SIG-M5 (cell line): ENCODE measurements at places on chromosomes 12 and 14.

DNA sequence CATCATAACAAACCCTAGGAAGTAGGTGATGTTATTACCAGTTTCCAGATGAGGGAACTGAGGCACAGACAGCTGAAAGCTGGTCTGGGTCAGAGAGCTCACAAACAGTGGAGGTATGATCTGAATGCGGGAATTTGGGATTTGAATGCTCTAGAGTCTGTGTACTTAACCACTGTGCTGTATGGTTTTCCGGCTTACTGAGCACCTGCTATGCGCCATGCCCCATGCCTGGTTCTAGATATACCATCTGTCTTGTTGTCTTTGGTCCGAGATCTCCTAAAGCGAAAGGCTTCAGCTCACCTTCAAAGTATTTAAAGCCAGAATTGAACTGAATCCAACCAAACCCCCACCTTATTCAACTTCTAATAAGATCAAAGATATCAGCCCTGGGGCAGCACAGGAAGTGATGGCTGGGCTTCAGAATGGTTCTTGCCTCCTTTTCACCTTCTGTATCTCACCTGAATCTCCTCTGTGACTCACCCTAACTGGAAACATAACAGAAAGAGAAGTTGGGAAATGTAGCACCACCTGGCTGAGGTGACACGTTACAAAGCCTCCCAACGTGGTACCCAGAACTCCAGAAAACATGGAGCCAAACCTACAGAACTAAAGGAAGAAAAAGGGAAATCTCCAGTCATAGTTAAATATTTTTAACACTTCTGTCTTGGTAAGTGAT, 54.3 kb downstream of the PRMT8 start:
- no peak for DNase-seq

GRCh38 chr12:45439039-45439438, 223.1 kb downstream of the ANO6 start:
- no peak for DNase-seq

GRCh38 chr12:32595251-32595650, 83.8 kb upstream of the DNM1L start:
- DNase-seq, result no peak

GRCh38 chr12:106602076-106602475, 19.3 kb downstream of the RFX4 start:
- DNase-seq, result no peak

GRCh38 chr14:58703161-58703506, 65.4 kb downstream of the DACT1 start:
- no peak for DNase-seq

GRCh38 chr12:48717252-48717695, 767 bp upstream of the CCNT1 start:
- DNase-seq, result no peak

DNA sequence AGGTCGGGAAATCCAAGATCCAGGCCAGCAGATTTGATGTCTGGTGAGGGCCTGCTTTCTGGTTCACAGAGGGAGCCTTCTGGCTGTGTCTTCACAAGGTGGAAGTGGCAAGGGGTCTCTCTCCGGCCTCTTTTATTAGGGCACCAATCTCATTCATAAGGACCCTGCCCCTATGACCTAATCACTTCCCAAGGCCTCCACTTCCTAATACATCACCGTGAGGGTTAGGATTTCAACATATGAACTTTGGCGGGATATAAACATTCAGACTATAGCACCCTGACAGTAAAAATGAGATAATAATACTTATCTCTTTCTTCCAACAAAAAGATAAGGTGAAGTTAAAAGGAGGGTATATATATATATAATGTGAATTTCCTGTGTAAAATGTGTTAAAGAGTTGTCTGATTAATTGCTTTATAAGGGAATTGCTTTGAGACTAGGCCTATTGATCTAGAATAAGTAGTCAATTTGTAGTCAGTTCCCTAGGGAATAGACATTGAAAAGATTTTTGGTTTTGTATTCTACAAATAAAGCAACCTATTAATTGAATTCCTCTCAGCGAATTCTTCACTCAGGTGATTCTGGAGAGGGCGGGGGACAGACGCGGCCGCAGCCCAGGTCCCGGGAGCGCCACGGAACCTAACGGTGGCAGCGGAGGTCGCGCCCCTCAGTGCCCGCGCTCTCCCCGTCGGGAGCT, 516 bp upstream of the LGALS3 start:
- DNase-seq, result no peak

- DNase-seq, result no peak
These were observed 13.5 kb upstream of the SCFD1 start for GRCh38 chr14:30608533-30609006.

GRCh38 chr12:16348435-16349130, 1.1 kb downstream of the MGST1 start:
- no peak for DNase-seq

DNA sequence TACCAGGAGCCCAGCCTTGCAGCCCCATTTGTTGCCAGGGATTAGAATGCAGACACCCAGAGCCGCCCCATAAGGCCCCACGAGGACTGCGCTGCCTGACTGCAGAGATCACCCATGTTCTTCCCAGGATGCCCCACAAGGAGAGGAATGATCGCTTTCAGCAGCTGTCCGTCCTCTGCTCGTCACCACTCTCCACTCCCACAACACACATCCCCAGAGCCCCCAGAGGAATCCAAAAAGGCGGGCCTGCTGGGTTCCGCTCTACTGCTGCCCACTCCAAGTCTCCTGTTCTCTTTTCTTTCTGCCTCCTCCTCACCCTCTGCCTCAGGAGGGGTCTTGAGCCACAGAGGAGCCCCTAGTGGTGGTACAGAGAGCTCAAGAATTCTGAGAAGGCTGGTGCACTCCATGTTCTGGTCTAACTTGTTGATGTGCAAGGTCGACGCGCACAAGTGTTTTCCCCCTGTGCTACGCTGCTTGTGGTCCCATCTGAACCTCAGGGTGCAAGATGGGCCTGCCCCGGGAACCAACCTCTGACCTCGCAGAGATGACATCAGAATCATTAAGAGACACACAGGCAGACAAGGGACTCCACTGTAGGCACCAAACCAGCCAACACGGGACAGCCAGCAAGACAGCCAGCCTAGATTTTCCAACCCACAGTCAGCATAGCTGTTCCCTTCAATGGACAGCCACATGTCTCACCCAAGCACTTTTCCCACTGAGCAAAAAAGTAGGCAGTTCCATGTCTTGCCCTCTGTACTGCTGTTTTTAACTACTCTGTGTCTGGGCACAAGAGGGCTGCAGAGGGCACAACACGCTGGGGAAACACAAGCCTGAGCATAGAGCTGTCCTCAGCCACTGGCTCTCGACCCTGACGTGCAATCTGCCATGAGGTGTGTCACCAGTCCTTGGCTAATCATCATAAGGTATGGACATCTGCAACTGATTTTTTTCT, 29.9 kb downstream of the PXN start:
- no peak for DNase-seq

DNA sequence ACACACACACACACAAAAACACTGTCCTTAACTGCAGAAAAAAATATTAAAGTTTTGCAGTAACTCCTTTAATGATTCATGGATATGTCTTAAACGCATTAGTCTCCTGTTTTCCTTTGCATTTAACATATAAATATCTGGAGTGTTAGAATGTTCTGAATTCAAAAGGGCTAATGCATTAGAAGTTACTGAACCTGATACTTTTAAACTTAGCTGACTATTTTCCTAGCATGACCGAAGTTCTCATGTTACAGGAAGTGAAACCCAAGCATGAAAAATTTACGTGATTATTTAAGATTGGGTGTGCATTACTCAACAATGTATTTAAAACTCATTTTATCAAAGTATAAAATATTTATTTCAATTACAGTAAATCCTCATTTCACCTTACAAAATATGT, 791.2 kb downstream of the FLRT2 start:
- DNase-seq, result no peak

- DNase-seq, result no peak
These were observed 32.3 kb downstream of the LGMN start for GRCh38 chr14:92716131-92716530.

DNA sequence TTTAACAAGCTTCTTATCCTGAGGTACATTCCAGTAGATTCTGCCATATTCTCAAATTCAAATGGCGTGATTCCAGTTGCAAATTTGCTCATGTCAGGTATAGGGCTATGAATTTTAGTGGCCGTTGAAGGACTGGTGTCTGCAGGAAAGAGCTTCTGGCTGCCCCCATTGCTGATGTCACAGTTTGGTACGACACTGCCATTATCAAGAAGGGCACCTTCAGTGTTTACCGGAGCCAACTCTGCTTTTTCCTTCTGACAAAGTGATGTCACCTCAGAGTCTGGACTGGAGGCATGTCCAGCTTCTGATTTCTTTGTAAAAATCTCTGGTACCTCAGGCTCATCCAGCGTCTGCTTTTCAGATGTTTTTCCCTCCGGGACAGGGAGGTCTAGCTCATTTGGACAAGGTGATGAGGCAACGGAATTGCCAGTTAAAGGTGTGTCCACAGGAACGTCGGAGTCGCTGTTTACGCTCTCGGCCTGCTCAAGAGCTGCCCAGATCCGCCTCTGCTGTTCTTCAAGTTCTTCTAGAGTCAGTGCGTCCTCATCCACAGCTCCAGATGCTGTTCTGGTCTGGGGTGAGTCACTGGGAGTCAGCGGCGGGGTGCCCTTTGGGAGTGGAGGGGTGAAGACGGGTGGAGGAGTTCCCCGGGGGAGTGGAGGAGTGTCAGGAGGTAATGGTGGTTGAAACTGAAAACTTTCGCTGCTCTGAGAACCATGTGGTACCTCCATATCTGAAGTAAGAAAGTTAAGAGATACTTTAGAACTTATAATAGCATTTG, 27.0 kb downstream of the ZCCHC8 start:
- no peak for DNase-seq

DNA sequence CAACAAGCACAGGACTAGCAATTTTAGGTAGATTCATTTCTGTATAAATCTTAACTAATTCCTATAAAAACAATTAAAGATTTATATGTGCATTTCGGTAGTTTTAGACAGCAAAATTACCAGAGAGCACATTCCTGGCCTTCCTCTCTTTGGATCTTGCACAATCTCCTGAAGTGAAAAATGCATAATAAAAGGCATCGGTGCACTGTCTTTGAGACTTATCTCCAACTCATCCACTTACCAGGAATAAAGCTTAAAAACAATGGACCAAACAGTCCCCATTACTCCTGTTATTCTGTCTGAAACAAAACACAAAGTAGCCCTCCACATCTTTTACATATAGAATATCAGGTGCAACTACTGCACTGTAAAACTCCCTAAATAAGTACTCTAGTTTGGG, 69.3 kb downstream of the HECTD1 start:
- no peak for DNase-seq

DNA sequence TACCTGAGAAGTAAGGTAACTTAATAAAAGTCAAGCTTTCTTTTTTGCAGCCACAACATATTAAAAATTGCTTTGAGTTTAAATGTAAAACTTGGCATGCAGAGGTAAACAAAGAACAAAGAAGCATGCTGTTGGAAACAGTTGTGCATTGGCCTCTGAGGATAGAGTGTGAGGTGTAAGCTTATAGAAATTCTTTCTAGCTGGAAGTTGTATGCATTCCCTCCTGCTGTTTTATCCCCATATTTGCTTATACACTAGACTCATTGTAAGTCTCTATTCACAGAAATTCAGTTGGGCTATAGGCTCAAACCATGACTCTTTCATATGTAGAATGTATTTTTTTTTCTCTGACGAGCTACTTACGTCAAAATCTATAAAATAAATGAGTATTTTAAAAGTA, 316.3 kb downstream of the SLC6A15 start:
- no peak for DNase-seq

DNA sequence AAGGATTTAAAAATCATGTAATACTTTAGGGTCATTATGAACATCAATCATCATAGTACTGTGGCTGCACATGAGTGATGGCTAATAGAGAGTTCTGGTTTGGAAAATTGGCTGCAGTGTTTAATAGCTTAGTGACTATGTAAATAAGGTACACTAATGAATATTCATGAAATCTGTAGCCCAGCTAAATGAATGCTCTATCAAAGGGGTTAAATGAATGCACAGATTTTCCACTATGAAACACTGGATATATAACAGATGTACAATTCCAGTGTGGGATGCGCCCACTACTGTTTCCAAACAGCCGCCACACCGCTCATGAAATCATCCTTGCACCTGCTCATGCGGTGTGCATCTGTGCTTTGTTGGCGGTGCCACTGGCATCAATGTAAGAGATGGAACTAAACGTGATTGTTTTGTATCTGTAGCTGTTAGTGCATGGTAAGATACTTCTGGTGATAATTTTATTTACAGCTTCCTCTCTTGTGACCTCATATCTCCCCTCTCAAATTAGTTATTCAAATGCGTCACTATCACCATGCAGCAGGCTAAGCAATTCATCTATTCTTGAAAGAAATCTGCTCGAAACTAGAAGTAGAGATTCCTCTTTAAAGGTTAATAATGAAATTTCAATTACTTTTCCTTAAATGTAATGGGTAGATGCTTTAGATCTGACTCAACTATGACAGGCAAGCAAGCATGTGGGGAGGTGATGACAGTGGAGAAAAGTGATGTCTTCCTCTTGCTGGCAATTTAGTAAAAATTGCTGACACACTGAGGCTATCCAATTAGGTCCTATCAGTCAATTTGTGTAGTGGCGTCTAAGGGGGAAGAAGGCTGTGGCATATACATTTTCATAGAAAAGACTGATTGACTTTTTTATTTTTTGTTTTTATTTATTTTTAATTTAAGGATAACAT, 433.6 kb downstream of the AEBP2 start:
- DNase-seq, result no peak

DNA sequence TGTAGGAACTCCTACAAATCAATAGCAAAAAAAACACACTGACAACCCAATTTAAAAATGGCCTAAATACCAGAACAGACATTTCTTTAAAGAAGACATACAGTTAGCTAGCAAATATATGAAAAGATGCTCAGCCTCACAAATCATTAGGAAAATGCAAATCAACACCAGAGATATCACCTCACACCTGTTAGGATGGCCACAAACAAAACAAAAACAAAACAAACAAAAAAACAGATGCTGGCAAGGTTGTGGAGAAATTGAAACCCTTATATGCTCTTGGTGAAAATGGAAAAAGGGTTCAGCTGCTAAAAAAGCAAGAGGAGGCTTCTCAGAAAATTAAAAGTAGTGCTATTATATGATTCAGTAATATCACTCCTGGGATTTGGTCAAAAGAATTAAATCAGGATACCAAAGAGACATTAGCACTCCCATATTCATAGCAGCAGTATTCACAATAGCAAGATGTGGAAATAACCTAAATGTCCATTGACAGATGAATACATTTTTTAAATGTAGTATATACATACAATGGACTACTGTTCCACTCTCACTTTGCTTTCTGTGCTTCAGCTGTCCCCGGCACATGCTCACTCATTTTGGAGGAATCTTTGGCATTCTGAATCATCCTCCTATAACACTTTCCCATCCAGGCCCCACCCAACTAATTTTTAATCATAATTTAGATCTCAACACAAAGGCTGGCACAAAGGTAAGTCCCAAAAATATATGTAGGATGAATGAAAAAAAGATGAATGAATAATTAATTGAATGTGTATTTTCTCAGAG, 99.1 kb downstream of the SYT1 start:
- no peak for DNase-seq

DNA sequence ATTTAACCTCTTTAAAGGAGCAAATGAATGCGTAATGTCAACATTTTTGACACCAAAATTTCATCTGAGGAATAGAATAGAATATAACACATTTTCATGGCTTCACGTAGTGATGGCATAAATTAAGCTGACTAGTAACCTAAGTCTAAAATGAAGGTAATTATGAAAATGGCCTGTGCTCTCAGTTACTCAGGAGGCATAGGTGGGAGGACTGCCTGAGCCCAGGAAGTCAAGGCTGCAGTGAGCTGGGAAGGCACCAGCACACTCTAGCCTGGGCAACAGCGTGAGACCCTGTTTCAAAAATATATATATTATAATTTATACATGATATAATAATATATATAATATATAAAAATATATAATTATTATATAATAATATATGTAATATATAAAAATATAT, 383.2 kb upstream of the ATP2B1 start:
- no peak for DNase-seq
